ENCODE measurements at places on chromosomes 6 and 20. TPM values are rescaled to one million over a fixed set of nuclear protein-coding genes. Genes with fewer than 3 reads are reported as not detected.

The NOL7 gene
- 87.8 TPM for polyA plus RNA-seq

The COL19A1 gene
- polyA plus RNA-seq = 5.7 TPM

The HUS1B gene
- 0.19 TPM for polyA plus RNA-seq

The MYBL2 gene
- 29.3 TPM for polyA plus RNA-seq

The GSTA1 gene
- polyA plus RNA-seq = 0.83 TPM

The IYD gene
- 4.6 TPM for polyA plus RNA-seq

DNA sequence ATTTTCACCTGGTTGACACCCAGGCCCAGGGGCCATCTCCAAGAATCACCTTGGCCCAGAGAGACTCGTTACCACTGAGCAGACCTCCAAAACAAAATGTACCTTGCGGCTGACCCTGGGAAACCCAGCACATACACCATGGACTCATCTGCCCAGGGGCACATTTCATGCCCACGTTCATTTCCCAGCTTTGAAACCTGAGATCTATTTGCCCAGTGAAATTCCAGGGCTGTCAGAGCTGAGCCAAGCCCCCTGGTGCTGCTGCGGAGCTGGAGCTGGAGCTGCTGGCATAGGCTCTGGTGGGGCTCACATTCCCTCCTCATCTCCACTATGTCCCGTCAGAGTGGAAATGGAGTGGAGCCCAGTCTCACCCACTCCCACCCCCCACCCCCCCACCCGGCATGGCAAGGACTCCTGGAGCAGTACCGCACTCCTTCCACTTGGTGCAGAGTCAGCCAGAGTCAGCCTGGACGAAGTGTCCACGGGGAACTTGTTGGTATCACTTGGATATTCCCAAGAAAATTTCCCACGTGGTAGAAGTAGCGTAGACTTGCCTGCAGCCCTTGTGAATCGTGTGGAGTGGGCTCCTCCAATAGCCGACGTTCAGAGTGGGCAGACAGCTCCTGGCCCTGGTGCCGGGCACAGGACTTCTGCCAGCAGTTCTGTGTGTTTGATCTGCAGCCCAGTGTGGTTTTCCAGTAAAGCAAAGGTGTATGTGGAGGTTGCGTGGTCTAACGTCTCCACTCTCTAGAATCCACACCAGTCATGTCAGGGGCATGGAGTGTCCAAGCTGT lies 18.1 kb upstream of the OSER1 start:
- DNase-seq = no peak

DNA sequence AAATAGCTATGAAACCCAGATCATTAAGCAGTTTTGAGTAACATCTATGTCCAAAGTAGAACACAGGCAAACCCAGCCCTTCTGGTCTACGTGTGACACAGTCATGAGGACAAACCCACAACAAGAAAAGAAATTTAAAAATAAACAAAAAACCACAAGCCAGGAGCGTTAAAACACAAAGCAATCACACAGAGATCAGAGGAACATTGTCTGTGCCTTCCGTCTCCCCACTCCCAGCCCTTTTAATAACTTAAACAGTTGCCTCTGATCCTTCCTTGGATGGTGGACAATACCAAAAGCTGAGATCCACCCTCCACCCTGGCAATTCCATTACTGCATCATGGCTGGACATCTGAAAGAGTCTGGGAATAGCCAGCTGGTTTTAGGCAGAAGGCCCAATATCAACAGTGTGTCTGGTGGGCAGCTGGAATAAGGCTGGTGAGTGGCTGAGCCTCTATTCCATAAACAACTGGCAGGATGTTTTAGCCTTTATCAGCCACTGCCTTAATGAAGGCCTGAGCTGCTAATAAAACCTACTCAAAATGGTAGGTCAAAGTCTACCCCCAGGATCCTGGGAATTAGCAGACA lies 15.7 kb upstream of the LAMA4 start:
- DNase-seq = no peak

DNA sequence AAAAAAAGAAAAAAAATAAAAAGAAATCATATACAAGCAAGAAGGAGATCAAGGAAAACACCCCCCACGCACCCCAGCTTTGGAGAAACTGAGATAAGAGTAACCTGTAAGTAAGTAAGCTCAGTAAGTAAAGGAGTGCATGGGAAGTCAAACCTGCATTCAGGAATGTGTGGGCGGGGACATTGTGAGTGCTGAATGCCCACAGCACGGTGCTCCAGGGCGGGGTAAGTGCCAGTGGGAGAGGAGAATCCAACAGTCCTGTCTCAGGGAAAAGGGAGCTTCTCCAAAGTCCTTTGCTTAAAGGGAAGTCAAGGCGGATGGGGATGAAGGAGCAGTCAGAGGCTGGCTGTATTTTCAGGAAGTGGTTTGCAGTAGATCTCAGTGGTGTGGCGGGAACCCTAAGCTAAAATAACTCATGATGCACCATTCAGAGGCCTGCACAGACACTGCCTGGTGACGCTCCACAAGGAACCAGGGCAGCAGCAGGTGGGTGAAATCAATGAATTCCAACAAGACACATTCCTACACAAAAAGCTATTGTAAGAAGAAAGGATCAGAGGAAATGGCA lies 368.0 kb downstream of the QKI start:
- no peak for DNase-seq

GRCh38 chr20:15364781-15365180 lies 1027.4 kb upstream of the FLRT3 start:
- DNase-seq = no peak

DNA sequence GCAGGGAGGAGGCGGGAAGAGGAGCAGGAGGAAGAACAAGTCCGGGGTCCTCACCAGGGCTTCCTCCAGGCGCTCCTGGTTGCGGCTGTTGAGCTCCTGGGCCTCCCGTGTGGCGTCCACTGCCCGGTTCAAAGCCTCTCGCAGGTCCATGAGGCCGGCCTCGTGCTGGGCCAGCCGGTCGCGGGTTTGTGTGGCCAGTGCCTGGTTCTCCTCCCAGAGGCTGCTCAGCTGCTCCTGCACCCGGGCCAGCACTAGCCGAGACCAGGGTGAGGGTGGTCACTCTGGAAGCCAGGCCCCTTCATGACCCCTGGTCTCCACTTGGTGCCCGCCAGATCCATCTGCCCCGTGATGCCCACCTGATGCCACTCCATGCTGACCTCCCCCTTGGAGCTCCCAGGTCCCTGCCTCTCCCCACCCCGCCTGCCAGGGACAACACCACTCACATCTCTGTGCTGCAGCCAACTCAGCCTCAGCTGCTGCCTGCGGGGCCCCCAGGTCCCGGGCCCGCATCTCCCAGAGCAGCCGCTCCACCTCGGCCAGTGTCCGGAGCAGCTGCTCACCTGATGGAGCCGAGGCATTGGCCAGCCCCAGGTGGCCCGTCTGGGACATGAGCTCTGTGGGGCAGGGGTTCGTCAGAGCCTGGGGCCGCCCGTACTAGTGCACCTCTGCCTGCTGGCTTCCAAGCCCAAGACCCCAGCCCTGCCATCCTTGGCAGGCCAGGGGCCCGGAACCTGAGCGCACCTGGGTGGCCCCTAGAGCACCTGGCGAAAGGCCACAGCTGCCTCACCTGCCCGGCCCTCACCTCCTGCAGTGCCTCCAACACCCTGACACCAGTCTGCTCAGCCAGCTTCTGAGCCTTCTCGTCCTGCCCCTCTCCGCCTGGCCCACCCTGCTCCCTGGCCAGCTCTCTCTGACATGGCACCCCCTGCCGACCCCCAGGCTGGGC lies 15.9 kb downstream of the ADRM1 start:
- DNase-seq = no peak

GRCh38 chr6:142805042-142805441 lies 139.9 kb downstream of the HIVEP2 start:
- no peak for DNase-seq

GRCh38 chr6:163731215-163732013 lies 316.9 kb downstream of the QKI start:
- DNase-seq = no peak

DNA sequence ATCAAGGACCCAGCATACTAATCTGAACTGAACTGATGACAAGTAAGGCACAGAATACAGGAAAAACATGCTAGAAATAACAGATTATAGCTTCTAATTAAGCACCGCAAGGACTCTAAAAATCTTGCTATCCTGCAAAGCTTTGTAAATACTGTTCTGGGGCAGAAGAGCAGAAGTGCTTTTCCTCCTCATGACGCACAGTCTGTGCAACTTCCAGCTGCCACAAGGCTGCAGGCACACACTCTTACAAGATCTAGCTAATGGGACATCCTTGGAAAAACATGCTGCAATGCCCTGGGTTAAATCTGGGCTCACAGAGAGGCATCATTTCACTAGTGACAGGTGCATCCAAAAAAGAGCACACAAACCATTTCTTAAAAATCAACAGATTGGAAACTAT lies 188.6 kb downstream of the GJA10 start:
- no peak for DNase-seq

DNA sequence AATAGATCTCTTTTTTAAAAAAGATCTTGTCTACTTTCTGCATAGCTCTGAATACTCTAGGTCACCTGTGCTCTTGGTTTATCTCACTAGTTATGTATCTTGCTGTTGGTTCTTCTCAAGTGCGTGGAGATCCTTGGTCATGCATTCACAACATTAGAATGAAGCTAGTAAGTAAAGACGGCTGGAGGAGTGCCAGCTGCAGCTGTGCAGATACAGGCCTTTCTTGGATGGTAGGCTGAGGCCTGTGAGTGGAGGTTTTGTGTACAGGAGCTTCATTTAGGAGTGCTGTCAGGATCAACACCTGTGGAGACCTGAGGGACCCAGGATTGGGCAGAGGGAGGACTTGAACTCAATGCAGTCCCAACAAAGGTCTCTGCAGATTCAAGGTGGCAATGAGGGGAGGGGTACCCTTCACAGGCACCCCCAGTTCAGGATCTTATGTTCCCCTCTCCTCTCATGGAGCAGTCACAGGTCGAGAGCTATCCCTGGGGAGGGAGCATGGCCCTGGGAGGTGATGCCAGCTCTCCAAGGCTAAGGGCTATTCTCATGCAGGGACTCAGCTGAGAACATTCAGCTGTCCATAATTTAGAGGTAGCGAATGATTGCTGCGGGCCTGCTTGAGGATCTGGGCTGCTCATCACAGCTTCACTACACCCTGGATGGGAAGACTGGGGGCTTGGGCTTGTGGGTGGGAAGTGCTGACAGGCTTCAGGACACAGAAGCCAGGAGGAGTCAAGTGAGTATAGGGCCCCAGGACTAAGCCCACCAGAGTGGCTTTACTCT lies 98.9 kb upstream of the ENPP5 start:
- DNase-seq = no peak

GRCh38 chr20:54345301-54345724 lies 130.1 kb upstream of the DOK5 start:
- DNase-seq = no peak

DNA sequence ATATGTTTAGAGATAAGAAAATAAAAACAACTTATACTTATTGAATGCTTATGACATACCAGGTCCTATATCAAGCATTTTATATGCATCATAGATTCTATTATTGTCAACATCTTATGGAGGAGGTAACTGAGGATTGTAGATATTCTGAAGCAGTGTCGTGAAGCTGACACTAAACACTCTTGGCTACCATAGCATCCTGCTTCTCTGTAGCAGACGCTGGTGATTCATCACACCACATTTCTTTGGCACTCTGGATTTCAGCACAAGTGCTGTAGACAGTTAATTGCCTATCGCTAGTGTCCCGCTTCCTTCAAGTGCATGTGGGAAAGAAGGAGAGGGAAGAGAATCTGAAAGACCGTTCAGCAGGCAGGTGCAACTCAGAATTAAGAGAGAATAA lies 317.1 kb downstream of the PLCB1 start:
- DNase-seq = no peak

DNA sequence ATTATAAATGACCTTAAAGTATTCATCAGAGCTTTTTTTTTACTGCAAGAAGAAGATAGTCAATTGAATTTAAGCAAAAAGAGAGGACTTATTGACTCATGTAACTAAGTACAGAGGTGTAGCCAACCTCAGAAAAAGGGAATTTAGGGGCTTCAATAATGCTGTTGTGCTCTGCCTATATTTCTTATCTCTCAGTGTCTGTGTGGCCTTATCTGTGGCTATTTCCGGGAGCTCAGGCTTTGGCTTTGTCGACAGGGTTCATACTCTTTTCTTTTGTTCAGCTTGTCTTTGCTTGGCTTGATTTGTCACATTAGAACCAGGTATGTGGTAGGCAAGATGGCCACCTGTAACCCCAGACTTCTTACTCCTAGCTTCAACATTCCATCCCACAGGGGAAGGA lies 38.6 kb upstream of the FABP7 start:
- DNase-seq = no peak

- no peak for DNase-seq
Measured at GRCh38 chr20:50248104-50248641, 57.5 kb downstream of the CEBPB start.

- no peak for DNase-seq
Measured at GRCh38 chr6:16719488-16719887, 41.8 kb downstream of the ATXN1 start.

- no peak for DNase-seq
Measured at GRCh38 chr6:167779129-167779992, 47.4 kb upstream of the AFDN start.

DNA sequence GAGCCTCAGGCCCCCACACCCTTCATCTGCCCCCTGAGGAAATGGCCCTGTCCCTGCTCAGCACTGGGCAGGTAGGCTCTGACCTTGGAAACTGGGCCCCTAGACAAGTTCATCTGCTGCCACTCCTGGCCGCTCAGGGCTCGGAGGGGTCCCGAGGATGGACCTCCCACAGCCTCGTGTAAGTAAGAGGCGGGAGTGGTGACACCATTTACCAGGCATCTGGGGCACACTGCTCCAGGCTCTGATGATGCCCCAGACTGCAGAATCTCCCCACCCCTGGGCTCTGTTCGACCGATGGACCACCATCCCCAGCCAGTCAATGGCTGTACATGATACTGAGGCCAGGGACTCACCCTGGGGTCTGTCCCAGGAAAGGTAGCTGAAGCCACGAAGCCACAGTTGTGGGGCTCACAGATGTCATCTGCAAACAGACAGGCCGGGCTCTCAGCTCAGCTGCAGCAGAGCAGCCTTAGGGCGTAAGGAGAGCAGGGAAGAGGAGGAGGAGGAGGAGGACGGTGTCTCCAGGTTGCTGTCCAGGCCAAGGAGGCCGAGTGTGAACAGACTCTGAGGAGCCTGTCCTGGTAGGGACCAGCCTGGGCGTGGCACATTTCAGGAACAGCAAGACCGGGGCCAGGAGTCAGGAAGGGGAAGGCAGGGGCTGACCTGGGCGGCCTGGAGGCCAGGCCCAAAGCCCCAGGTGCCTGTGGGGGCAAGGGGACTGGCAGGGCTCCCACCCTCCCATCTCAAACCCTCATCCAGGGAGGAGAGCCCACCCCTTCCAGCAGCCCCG lies 300.4 kb downstream of the TAF4 start:
- DNase-seq = no peak

GRCh38 chr6:139801571-139802321 lies 427.3 kb upstream of the CITED2 start:
- no peak for DNase-seq

DNA sequence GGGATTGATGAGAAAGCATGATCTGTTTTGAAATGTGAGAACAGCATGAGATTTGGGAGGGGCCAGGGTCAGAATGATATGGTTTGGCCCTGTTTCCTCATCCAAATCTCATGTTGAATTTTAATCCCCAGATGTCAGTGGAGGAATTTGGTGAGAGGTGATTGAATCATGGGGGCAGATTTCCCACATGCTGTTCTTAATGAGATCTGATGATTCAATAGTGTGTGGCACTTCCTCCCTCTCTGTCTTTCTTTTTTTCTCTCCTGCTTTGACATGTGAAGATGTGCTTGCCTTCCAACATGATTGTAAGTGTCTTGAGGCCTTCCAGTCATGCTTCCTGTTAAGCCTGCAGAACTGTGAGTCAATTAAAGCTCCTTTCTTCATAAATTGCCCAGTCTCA lies 1060.3 kb upstream of the CITED2 start:
- no peak for DNase-seq

Measured in renal cortex interstitium (tissue), 15 donors.